ENCODE measurements at places on chromosomes 11 and 22.

DNA sequence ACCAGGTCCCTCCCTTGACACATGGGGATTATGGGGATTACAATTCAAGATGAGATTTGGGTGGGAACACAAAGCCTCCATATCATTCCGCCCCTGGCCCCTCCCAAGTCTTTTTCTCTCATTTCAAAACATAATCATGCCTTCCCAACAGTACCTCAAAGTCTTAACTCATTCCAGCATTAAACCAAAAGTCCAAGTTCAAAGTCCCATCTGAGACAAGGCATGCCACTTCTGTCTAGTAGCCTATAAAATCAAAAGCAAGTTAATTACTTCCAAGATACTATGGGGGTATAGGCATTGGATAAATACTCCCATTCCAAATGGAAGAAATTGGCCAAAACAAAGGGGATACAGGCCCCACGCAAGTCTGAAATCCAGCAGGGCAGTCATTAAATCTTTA lies 19.7 kb upstream of the EIF4G2 start:
- DNase-seq: no peak

- no peak for DNase-seq
These were observed 22.4 kb upstream of the MPPED2 start for GRCh38 chr11:30608534-30608933.

- no peak for DNase-seq
These were observed 114.0 kb downstream of the ABTB2 start for GRCh38 chr11:34243600-34244464.

DNA sequence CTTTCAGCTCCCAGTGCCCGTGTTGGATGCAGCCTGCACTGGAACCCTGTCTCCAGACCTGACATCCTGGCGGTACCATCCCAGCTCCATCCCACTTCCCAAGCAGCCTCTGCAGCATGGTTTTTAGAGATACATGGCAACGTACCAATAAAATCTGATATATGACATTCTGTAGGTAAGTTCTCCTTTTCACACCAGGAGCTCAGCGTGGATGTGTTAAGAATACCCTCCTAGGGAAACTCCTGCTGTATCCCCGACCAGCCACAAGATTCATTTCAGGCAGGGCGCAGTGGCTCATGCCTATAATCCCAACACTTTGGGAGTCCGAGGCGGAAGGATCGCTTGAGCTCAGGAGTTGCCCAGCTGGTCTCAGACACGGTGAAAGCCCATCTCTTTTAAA lies 15.4 kb downstream of the APOL5 start:
- no peak for DNase-seq

DNA sequence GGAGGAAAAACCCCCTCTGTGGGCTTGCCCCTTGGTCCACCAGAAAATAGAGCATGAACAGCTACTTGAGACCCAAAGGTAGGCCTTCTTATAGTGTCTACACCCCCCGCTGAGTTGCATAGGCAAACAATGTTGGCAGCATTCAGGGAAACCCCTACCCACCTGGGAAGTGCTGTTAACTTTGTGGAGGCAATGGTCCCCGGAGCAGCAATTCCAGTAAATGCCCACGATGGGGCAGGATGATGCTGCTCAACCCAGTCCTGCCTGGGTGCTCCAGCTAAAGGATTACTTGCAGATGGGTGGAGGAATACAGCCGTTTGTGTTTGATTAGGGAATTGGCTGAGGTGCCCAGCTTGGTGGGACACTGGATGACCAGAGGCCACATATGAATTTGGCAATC lies 381.3 kb upstream of the ANO5 start:
- DNase-seq: no peak

DNA sequence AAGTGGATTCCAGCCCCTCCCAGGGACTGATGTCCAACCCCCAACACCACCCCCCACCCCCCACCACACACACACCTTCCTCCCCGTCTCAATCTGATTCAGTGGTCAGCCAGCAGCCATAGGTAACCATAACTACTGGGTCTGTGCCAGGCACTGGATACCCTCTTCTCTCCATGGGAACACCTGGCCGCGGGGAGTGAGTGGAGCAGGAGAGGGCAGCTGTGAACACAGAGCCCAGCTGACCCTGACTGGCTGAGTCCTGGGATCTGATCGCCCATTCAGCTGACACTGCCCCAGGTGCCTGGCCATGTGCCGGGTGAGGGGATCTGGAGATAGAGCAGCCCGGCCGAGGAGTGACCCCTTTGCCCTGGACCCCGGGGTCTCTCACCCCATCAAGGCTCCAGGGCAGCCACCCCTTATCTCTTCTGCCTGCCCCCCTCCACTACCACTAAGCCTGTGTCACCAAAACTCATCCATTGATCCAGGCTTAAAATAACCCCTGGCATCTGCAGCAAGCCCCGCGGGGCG lies 2.6 kb upstream of the SHISA8 start:
- no peak for DNase-seq

GRCh38 chr22:48941903-48942575 lies 885.6 kb downstream of the BRD1 start:
- no peak for DNase-seq

GRCh38 chr11:119397740-119398139 lies 16.2 kb upstream of the USP2 start:
- no peak for DNase-seq

- no peak for DNase-seq
These were observed 55.9 kb upstream of the CCDC188 start for GRCh38 chr22:20206709-20207215.

GRCh38 chr22:47160781-47161520 lies 398.5 kb downstream of the TBC1D22A start:
- DNase-seq: no peak

DNA sequence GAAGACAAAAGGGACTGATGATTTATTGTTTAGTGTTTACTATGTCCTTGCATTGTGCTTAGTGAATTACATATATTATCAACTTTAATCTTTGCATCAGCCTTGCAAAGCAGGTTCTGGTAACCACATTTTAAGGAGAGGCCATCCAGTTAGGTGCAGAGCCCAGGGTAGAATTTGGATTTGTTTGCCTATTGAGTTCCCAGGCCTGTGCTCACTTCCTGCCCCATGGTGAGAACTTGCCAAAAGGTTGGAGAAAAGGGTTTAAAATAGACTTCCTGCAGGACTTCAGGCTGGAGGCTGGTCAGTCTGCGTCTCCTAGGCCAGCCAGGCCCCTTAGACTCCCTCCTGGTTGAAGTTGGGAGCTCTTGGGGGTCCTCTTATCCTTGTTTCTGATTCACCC lies 72.1 kb downstream of the ATXN10 start:
- DNase-seq: no peak

GRCh38 chr22:44426981-44427380 lies 71.1 kb downstream of the RTL6 start:
- no peak for DNase-seq
